Ureter (tissue), 1 donor: ENCODE measurements at places on chromosomes 3 and 15. TPM values are rescaled to one million over a fixed set of nuclear protein-coding genes. Genes with fewer than 3 reads are reported as not detected.

The LDHAL6B gene
- total RNA-seq: not detected

The TLR9 gene
- total RNA-seq: 0.26 TPM

The P2RY13 gene
- 1.2 TPM for total RNA-seq

The SLC51B gene
- total RNA-seq: not detected

The EXD1 gene
- total RNA-seq: not detected

The FOXB1 gene
- total RNA-seq: not detected
